ENCODE measurements at places on chromosomes 12 and 14.

DNA sequence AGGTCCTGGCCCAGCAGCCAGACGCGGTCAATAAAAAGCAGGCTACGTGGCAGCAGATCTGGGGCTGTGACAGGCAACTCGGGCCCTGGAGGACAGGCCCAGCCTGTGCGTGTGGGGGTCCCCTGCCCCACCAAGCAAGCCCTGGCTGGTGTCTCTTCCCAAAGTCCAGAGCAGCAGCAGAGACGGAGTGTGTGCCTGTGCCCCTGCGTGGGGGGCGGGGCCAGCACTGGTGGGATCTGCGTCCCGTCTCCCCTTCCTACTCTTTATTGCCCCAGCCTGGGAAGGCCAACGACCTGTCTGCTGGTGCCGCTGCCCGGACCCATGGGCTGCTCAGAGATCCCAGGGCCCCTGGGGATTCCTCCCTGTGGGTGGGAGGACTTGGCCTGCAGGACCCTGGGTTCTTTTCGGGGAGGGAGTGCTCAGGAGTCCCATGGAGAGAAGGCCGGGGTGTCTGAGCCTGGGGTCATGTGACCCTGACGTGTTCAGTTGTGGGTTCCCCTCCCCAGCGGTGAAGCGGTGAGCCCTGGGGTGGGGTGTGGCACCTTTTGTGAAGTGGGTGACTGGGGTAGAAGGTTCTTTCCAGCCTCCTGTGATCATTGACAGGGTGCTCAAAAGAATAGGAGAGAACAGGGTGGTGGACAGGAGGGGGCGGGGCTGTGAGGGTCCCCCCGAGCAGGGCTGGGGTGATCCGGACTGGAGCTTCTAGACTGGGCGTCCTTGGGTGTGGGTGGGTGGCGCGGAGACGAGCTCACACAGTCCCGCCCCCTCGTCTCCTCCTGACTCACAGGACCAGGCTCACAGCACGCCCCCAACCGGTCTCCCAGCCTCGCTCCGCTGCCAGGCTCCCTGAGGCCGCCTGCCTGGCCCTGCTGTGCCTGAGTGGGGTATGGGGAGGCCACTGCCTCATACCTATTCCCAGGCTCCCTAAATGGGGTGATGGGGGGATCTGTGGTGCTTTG, 22.4 kb downstream of the ASPG start:
- DNase-seq: no peak

GRCh38 chr14:51457843-51458562, 193.7 kb upstream of the FRMD6 start:
- DNase-seq: no peak

DNA sequence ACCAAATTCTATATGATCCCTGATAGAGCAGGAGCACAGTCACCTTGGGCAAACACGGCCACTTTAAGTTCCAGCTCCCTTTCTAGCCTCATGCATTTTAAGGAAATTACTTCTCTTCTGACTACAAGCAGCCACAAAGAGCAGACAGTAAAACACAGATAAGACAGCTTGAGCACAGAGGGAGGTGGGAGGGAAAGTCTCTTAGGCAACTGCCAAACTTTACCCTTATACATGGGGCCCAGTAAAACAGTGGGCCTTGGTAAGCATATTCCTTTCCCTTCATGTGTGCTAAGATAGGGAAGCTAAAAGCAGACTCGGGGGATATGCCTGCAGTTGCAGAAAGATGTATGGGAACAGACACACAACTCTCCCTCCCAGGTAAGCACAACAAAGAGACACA, 235.9 kb downstream of the CPNE8 start:
- no peak for DNase-seq

DNA sequence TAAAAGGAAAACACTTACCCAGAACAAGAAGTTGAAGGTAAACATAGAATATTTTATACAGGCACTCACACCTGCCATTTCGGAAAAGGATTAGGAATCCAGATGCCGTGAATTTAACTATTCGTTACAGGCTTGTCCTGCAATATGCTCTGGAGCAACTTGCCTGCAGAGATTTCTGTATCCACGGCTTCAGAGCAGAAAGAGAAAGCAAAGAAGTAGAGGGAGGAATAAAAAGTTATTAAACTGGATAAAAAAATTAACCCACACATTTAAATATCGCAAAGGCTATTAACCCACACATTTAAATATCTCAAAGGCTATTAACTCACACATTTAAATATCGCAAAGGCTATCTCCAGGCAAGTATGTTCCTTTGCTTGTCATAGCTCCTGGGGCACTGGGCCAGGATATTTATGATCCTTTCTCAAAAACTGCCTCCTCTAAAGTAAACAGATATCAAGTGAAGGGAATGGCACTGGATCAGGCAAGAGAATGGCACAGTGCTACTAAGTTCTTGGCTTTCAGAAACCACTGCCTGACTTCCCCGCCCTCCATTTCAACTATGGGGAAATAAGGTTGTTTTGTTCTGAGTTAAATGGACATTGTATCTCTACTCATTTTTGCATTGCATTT, at the start of gene TSPAN8:
Gene TSPAN8 (minus strand): TSS at position 399 of the 633 bp plus-strand sequence. CDS start 321 bp downstream, at position 78.
- DNase-seq: no peak

DNA sequence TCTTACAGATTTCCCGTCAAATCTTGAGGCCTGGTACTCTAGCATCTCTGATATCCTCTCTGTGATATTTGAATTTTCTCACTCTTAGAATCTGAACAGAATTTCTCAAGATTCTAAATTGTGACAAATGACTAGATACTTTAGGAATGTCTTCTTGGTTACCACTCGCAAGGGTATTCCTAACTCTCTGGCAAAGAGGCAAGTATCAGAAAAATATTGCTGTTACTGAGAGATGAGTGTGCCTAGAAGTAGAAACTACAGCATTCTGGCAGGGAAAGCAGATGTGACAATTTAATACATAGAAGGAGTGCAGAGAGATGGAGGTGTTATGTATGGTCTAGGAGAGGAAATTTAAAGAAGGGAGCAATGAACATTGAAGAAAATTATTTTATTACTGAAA, 467.8 kb downstream of the LRIG3 start:
- no peak for DNase-seq

DNA sequence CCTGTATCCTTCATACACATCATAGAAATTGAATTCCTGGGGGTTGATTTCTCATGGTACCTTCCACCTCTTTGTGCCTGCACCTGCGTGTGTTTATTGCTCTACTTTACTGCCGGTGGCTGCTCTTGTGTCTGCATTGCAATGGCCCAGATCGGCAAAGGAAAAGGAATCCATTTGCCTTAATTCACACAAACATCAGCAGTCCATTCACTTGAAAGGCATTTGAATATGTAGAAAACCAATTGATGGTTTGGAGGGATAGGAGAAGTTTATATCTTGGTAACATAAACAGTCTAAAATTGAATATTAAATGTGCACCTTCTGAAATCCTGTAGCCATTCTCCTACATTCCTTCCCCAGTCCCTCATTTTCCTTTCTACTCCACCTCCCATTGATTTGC, 74.0 kb downstream of the SNAPC1 start:
- no peak for DNase-seq

DNA sequence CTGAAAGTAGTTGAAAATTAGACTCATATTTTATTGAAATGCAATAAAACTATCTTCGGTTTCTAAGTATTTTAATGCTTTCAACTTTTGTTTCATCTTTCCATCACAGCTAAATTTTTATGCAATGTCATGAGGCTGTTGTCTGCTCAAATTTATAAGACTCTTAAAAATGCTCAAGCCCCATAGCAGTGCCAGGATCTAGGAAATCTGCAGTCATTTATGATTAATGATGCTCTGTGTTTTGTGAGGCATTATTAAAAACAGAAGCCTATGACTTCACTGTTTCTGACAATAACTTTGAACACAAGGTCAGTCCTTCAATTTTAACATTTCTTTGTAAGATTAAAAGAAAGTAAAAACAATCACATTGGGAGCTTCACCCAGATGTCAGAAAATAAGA, 112.5 kb downstream of the ALX1 start:
- DNase-seq: no peak

DNA sequence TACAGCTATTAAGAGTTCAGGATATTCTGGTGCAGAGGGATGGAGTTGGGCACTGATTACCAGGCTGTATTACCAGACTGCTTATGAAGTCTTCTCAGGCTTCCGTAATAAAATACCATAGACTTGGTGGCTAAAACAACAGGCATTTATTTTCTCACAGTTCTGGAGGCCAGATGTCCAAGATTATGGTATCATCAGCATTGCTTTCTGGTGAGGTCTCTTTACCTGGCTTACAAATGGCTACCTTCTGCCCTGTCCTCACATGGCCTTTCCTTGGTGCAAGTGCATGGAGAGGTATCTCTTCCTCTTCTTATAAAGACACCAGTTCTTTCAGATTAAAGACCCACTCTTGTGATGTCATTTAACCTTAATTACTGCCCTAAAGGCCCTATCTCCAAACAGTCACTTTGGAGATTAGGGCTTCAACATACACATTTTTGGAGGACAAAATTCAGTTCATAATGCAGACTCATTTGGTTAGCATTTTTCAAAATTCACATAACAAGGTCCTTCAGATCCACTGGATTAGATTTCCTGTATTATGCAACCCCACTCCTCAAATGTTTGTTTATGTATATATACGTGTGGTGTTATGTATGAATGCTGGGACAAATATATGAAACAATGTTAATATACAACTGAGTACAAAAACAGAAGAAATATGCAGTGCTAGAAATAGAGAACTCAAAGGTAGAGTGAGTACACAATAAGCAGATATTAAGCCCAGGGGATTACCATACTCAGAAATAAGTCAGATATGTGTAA, 9.3 kb upstream of the ATP2B1 start:
- DNase-seq: no peak

- DNase-seq: no peak
These were observed 187.2 kb downstream of the CALM1 start for GRCh38 chr14:90583916-90584605.

- DNase-seq: no peak
These were observed 139.4 kb upstream of the KRR1 start for GRCh38 chr12:75650595-75651341.

DNA sequence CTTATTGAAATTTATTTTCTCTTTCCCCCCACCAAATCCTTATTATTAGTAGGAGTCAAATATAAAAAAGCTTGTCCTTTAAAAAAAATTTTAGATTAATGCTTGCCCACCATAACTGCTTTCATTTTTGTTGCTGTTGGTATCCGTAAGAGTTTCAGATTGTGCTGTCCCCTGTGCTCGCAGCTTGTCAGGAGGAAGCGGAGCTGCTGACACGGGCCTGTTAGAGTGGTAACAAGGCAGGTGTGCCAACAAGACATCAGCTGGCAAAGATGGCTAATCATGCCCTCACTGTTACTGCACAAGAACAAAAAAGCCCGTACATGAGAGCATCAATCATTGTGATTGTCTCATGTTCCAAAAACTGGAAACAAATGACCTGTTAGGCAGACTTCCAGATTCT, 148.4 kb downstream of the ALG10B start:
- no peak for DNase-seq

- peak; percentile 68 for DNase-seq
These were observed 3.2 kb downstream of the DGLUCY start for GRCh38 chr14:91116913-91117588.

GRCh38 chr14:55398679-55399078, 13.0 kb downstream of the ATG14 start:
- no peak for DNase-seq

DNA sequence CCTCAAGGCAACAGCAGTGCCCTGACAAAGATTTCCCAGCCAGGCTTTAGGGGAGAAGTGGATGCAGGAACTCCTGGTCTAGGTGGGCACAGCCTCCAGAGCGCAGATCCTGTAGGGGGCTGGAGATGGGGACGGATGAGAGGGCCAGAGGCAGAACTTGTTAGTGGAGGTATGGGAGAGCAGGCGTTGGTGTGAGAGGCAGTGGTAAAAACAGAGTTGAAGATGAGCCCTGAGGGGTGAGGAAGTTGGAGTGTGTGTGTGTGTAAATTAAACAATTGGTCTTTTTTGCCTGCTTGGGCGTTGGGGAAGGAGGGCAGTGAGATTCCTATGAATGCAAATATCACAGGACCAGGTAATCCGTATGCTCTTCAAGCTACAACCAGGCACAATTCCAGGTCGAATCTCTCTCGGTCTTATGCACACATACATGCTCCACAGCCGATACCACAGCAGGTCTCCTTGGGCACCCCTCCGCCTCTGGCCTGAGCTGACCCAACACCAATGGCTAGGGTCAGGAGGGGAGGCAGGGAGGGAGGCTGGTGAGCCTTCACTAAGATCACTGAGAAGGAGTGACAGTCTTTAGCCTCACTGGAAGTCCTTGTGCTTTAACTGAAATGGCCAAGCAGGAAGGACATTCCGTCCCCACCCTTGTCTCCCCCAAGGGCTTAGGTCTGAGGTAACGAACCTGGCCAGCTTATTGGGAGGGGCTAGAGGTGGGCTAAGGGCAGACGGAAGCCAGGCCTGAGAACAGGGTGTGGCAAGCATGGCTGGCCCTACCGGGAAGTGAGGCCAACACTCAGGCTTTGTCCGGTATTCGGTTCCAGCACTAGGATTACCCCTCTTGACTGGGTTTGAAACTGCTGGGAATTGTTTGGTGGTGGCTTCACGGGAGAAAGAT, 1.5 kb upstream of the KRT7 start:
- no peak for DNase-seq

- no peak for DNase-seq
These were observed 13.9 kb downstream of the CSRP2 start for GRCh38 chr12:76864791-76865400.

DNA sequence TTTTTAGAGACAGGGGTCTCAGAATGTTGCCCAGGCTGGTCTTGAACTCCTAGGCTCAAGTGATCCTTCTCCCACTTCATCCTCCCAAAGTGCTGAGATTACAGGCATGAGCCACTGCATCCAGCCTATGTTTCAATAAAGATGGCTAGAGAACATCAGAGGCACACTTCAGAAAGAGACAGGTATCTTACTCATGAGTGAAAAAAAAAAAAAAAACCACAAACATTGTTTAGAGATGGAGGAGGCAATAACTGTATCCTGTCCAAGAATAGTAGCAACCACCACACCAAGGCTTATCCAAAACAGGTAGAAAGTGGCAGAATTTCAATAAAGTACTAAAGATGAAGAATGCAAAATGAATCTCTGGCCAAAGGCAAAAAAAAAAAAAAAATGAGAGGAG, 30.3 kb downstream of the EEA1 start:
- DNase-seq: no peak

DNA sequence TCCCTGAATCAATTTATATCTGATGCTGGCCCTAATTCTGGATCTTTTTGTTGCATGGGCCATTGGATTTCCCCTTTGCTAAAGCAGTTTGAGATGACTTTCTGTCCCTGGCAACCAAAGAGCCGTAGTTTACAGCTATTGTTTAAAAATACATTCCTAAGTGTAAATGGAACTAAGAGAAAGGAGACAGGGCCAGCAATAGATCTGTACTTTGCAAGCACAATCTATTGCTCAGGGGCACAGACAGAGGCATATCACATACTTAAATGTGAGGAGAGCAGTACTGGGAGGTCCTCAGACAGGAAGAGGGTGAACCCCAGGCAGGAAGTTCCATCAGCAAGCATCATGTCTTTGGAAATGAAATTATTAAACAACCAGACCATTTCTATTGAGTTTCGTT, 126.6 kb downstream of the ZFP36L1 start:
- DNase-seq: no peak

- no peak for DNase-seq
These were observed 17.1 kb downstream of the CDKL1 start for GRCh38 chr14:50379563-50379962.
